NCI-H2081 (cell line): ENCODE measurements at places on chromosomes 16 and 17.

- DNase-seq = no peak
Measured at GRCh38 chr16:56626685-56627084, 1.1 kb downstream of the MT1E start.

DNA sequence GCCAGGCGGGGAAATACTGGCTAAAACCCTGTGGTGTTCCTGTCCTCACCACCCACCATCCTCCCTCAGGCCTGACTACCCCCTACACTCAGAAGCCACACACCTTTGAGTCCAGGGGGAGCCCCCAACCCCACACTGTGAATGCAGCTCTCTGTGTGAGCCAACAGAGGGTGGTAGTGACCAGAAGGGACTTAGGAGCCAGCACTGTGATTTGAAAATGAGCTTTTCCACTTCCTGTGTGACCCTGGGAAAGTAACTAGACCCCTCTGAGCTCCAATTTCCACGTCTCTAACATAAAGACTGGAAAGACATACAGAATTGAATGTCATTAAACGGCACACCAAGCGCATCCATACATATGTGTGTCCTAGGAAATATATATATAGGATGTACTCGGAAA is 58.7 kb downstream of the SDK2 start:
- no peak for DNase-seq

GRCh38 chr16:78503602-78504001 is 404.1 kb downstream of the WWOX start:
- peak; percentile 63 for DNase-seq

DNA sequence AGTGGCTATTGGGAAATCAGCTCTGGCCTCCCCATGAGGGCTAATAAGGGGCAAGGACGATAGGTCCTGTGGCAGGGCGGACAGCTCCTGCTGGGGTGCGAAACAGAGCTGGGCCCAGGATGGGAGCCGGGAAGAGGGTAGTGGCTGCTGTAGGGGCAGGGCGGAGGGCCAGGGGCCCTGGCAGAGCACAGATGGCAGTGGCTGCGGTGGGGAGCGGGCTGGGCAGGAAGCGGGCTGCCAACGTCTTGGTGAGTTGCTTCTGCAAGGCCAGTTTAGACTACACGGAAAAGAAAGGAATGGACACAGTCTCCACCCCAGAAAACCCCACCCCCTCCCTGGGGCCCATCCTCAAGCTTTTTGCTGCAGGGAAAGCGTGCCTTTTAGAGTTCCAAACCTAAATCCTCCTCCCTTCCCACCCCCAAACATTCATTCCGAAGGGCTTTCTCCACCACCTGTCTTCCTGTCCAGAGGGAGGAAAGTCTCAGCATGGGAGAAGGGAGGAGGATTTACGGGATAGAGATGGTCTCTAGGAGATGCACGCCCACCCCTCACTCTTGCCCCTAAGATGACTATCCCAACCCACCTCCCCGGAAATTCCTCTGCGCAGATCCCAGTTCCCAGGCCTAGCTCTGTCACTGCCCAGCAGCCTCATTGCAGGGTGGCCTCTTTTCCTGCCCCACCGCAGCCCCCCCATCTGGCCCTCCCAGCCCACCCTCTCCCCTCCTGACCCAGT is 7.1 kb downstream of the NKIRAS2 start:
- DNase-seq = no peak

DNA sequence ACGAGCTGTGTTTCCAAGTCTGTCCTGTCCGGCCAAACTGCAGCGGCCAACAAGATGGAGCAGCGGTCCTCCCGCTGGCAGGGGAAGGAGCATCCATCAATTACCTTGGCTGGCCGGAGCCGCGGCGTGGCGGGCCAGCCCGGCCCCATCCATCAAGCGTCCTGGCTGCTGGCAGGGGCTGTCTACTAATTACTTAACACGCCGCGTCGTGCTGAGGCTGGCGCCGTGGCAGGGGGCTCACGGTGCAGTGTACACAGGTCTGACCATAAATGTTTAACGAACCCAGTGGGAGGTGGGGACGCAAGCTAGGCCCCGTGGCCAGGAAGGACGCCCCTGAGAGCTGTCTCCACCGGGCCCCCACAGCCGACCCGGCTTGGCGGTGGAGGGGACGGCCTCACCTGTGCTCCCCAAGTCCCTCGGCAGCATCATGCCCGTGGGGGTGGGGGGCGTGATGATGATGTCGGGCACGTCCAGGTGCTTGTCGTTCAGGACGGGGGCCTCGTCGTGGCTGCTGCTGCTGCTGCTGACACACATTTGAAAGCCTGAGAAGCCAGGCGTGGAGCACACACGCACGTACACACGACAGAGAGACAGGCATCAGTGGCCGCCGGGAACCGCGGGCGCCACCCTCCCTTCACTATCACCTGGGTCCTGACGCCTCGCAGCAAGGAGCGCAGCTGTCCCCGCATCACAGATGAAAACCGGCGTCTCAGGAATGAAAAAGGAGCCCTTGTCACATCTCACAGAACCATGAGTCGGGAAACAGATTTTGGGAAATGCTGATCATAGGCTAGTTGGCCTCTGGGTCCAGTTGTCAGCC is 21.2 kb upstream of the GINS2 start:
- no peak for DNase-seq

DNA sequence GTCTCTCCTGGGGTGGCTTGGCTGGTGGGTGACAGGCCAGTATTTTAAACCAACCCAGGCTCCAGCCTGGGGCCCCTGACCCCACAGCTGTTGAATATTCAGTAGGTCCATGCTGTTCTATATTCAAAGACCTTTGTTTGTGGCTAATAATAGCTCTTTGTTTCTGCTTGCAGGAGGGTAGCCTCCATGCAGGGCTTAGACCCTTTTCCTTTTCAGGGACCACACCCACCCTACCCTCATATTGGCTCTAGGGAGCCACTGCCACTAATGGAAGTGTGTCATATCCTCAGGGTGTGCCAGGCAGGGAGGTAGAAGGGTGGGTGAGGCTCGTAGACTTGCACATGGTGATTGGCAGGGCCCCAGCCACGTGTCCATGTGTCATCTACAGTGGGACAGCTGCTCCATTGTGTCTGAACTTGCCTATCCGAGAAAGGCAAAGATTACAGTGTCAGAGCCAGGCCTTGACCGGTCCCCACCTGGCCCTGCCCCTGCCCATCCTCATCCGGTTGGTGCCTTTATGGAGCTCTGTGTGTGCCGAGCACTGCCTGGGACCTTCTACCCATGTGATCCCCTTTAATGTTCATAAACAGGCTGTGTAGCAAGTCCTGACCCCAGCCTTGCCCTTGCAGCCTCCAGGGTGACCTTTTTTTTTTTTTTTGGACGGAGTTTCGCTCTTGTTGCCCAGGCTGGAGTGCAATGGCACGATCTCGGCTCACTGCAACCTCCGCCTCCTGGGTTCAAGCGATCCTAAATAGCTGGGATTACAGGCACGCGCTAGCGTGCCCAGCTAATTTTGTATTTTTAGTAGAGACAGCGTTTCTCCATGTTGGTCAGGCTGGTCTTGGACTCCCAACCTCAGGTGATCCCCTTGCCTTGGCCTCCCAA is 22.1 kb downstream of the TMC7 start:
- DNase-seq = no peak

- no peak for DNase-seq
Measured at GRCh38 chr16:80208015-80208414, 332.8 kb upstream of the DYNLRB2 start.

- no peak for DNase-seq
Measured at GRCh38 chr17:79075861-79076406, 1.3 kb downstream of the ENGASE start.

GRCh38 chr16:15764112-15764511 is 92.7 kb downstream of the MYH11 start:
- no peak for DNase-seq

DNA sequence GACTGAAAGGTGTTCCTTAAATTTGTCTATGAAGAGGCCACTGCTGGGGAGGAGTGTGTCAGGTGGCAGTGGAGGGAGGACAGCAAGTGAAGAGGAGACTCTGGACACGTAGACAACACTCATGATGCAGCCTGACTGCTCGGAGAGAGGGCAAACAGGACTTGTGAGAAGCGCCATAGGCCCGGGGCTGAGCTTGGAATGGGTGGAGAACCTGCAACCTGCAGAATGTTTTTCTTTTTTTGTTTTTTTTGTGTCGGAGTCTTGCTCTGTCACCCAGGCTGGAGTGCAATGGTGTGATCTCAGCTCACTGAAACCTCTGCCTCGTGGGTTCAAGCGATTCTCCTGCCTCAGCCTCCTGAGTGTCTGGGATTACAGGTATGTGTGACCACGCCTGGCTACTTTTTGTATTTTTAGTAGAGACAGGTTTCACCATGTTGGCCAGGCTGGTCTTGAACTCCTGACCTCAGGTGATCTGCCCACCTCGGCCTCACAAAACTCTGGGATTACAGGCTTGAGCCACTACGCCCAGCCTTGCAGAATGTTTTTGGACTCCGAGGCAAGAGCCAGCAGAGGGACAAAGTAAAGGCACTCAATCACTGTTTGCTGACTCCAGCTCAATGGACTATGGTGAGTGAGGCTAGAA is 18.9 kb upstream of the C17orf58 start:
- no peak for DNase-seq

GRCh38 chr17:70374496-70374895 is 205.2 kb downstream of the KCNJ2 start:
- DNase-seq = no peak

- no peak for DNase-seq
Measured at GRCh38 chr16:76214856-76215255, 62.3 kb upstream of the CNTNAP4 start.

DNA sequence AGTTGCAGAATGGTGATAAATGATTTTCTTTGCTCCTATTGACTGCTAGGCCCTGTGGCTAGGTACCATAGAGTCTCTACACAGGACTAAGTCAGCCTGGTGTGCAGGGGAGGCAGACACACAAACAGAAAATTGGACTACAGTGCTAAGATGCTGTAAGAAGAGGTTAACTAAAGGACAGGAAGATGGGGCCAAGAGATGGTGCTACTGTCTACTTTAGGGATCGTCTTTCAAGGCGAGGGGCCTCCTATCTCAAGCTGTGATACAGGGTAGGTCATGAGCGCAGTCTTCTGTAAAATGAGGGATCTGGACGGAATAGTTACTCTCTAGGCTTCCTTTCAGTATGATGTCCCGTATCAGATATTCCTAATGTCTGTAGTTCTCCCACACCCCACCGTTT is 817 bp downstream of the NME1 start:
- no peak for DNase-seq

DNA sequence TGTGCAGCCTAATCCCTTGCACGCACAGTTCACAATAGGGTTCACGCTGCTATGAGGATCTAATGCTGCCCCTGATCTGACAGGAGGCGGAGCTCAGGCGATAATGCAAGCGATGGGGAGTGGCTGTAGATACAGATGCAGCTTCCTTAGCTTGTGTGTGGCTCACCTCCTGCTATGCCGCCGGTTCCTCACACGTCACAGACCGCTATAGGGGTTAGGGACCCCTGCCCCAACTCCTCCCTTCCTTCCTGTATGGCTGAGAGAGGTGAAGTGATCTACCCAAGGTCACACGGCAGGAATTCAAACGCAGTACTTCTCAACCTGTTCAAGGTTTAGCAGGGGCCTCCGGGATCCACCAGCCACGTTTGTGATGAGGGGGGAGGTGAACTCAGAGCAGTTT is 13.4 kb upstream of the PLLP start:
- DNase-seq = no peak

DNA sequence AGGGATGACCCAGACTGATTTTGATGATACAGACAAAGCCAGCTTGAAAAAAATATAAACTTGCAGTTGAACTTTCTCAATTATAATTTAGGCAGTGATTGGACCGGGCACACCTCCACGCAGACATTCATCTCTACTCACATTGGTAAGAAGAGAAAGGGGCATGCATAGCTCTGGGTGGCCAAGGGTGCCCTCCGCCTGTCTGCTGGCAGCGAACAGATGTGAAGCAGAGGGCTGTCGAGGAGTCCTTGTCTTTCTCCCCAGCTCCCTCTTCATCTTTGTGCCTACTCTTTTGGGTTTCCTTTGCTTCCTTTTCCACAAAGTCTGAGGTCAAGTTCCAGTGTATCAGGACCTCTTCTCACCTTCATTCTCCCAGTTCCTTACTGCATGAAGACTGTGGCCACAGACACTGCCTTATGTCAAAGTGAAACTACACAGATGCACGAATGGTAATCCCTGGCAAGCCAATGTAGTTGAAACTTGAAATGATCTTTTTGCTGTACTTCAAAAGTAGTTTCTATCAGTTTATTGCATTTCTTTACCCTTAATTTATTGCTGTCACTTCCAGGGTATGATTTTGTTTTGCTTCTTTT is 343.7 kb upstream of the SOX9 start:
- DNase-seq = no peak

DNA sequence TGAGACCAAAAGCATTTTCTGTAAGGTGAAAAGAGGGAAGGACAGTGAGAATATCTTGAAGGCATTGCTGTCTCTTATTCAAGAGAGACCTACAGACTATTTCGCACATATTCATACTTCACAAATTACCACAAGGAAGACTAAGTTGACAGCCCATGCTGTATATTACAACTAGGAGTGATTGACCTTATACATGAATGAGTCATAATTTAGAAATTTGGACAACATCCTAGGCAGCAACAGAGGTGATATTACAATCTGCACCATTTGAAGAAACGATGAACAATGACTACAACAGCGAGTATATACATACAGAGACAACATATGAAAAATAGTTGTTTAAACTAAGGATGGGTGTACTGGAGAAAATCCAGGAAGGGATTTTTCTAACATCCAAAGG is 971.7 kb downstream of the CDH11 start:
- no peak for DNase-seq
